GM12878 (cell line): ENCODE measurements at places on chromosomes 3 and 15. TPM values are rescaled to one million over a fixed set of nuclear protein-coding genes. Genes with fewer than 3 reads are reported as not detected.

DNA sequence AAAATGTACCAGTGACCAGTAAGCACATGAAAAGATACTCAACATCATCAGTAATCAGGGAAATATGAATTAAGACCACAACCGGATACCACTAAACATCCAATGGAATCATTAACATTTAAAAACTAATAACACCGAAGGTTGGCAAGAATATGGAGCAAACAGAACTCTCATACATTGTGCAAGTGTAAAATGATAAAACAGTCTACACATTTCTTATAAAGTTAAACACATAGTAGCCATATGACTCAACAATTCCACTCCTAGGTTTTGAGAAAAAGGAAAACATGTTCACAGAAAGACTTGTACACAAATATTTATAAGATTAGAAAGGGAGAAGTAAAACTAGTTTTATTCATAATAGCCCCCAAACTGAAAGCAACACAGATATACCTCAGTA, 60.3 kb upstream of the SLCO2A1 start:
- H3K4me1 ChIP-seq = no peaks in the 10 kb centered on the region
- H3K36me3 ChIP-seq = no peaks in the 10 kb centered on the region
- no peak overlapping the region for H3K27ac ChIP-seq

DNA sequence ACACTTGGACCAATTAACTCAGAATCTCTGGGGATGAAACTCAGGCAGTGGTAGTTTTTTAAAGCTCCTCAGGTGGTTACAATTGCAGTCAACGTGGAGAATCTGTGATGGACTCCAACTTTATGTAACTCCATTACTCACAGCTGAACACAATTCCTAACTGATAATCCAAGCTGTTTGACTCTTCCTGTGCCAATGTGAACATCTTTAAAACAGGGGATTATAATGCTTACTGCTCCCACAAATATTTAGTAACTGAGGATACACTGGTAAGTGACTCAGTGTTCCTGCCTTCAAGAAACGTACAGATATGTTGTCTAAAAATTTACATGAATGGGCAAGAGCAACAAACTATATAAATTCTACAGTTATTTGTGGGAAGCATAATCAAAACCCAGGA, 85.6 kb downstream of the OSBPL10 start:
- no peak overlapping the region for H3K27ac ChIP-seq
- H3K36me3 ChIP-seq = no peaks in the 10 kb centered on the region; the same call in 1 of the 2 replicates
- H3K4me1 ChIP-seq = no peaks in the 10 kb centered on the region
- DNase-seq = no peak
- no peak overlapping the region for H3K4me3 ChIP-seq
- no peaks in the 10 kb centered on the region for H3K27me3 ChIP-seq

DNA sequence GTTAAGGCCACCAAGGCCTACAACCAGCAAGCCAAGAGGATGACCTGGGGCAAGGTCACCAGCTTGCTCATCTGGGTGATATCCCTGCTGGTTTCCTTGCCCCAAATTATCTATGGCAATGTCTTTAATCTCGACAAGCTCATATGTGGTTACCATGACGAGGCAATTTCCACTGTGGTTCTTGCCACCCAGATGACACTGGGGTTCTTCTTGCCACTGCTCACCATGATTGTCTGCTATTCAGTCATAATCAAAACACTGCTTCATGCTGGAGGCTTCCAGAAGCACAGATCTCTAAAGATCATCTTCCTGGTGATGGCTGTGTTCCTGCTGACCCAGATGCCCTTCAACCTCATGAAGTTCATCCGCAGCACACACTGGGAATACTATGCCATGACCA, 3.6 kb downstream of the CXCR6 start:
- peaks cover 10% of the 10 kb centered on the region for H3K36me3 ChIP-seq
- no peaks in the 10 kb centered on the region for H3K4me1 ChIP-seq
- DNase-seq = no peak
- no peaks in the 10 kb centered on the region for H3K27me3 ChIP-seq

DNA sequence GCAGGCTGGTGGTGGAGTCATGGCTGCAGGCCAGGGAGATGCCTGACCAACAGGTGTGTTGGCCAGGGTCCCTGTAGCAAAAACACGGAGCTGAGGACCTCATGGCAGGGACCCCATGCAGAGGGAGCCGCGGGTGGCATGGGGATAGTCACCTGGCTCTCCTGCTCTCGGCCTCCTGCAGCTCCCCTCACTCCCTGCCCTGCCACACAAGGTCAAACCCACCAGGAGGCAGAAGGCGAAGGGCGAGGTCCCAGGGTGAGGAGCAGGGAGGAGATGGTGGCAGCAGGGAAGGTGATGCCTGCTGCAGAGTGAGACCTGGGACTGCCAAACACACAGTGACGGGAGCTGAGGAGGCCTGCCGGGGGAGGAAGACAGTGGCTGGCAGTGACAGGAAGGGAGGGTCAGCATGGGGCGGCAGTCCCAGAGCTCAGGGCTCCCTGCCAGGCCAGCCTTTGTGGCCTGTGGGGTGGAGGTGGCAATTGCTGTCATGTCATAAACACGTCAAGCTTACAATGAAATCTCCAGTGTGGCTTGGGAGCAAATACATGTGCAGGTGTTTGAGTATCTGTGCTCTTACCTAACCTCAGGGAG, 144.3 kb downstream of the TJP1 start:
- no peaks in the 10 kb centered on the region for H3K27me3 ChIP-seq
- no peak overlapping the region for H3K27ac ChIP-seq
- no peaks in the 10 kb centered on the region for H3K36me3 ChIP-seq
- no peak overlapping the region for H3K4me3 ChIP-seq

DNA sequence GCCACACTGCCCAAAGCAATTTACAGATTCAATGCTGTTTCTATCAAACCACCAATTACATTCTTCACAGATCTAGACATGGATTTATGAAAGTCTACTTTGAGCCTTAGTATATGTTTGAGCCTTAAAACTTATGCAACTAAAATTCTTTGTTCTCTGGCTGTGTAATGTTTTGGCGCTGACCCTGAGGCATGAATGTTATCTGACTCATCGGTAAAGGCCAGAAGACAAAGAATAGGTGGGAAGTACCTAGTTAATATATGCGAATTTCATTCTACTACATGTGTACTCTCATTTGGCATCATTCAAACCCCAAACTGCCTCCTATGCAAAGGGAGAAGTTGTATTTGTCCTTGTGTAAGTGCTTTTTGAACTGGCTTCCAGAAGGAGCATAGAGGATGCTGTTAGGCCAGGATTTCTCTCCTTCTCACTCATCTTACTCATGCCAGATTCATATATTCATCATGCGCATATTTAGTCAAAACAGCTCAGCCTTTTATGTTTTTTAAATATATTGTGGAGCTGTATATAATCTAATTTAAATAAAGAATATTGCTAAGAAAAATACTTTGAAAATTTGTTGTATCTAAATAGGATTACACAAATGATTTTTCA, 204.2 kb downstream of the NFKBIZ start:
- no peaks in the 10 kb centered on the region for H3K36me3 ChIP-seq
- no peak for DNase-seq
- no peaks in the 10 kb centered on the region for H3K27me3 ChIP-seq
- no peak overlapping the region for H3K27ac ChIP-seq
- peaks cover 15% of the 10 kb centered on the region for H3K4me1 ChIP-seq

DNA sequence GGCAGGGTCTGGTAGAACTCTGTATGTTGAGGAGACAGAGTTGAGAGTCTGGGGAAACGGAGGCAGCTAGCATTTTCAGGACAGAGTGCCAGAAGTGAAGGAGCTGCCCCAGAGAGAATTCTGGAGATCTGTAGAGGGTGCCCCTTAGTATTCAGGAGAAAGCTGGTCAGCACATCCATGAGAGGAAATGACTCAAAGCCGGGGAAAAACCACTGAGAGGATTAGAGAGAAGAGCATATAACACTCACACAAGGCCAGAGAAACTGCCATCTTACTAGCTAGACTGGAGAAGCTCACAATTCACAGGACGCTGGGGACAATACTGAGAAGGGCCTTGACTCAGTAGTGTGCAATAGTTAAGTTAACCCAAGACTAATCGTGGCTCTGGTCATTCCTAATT, 75.7 kb upstream of the DPPA4 start:
- no peak overlapping the region for H3K27ac ChIP-seq
- no peaks in the 10 kb centered on the region for H3K27me3 ChIP-seq
- no peak overlapping the region for H3K4me3 ChIP-seq
- DNase-seq = no peak

GRCh38 chr3:58090351-58090750, 82.1 kb downstream of the FLNB start:
- no peaks in the 10 kb centered on the region for H3K36me3 ChIP-seq
- H3K27ac ChIP-seq = no peak overlapping the region
- no peak overlapping the region for H3K4me3 ChIP-seq
- H3K4me1 ChIP-seq = peaks cover 14% of the 10 kb centered on the region

GRCh38 chr3:98954242-98954641, 52.7 kb upstream of the DCBLD2 start:
- H3K36me3 ChIP-seq = no peaks in the 10 kb centered on the region
- H3K27ac ChIP-seq = no peak overlapping the region
- no peaks in the 10 kb centered on the region for H3K4me1 ChIP-seq
- DNase-seq = no peak

- H3K4me3 ChIP-seq = peak within 1 kb of the TSS; percentile 87
- H3K36me3 ChIP-seq = no peaks in the 10 kb centered on the region
- peak within 1 kb of the TSS; percentile 96 for H3K27ac ChIP-seq
- no peaks in the 10 kb centered on the region; the same call in 1 of the 2 replicates for H3K4me1 ChIP-seq
- H3K27me3 ChIP-seq = no peaks in the 10 kb centered on the region
Observed at GRCh38 chr3:170869645-170870593, at the start of gene RPL22L1. Gene RPL22L1 (minus strand): TSS chr3:170870195. CDS start chr3:170870167, 28 bp downstream.

- no peaks in the 10 kb centered on the region for H3K36me3 ChIP-seq
- peak; percentile 16 for DNase-seq
- H3K4me1 ChIP-seq = peaks cover 15% of the 10 kb centered on the region; the same call in 1 of the 2 replicates
Observed at GRCh38 chr15:48175126-48175525, 3.0 kb downstream of the MYEF2 start.

DNA sequence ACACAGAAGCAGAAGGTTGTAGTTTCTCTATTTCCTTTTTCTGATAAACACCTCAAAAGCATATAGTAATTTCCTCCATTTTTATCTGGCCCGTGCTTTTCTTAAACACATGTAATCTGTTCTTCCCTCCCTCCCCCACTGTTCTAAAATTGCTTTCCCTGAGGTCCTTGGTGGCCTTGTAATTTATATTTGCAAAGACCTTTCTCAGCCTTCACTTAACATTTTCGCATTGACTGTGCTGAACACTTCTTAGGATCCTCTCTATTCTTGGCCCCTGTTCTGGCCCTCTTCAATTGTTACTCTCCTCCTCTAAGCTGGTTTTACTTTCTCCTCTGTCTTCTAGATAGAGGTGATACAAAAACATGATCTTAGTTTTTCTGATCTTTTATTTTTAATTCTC, 28.3 kb downstream of the GAP43 start:
- H3K4me1 ChIP-seq = 0 out of 2 replicates have a peak, but pooled peaks cover 5% of the 10 kb centered on the region
- DNase-seq = no peak
- no peak overlapping the region for H3K4me3 ChIP-seq
- no peaks in the 10 kb centered on the region for H3K36me3 ChIP-seq
- H3K27me3 ChIP-seq = no peaks in the 10 kb centered on the region

IMPDH2 gene
- 308 and 317 TPM in 2 replicates for total RNA-seq

KBTBD13 gene
- not detected in 2 replicates for total RNA-seq

TGM5 gene
- 4.4 and 5.6 TPM in 2 replicates for total RNA-seq

RARRES1 gene
- 0.16 TPM in 1 of 2 replicates, not detected in the other for total RNA-seq

SPCS1 gene
- 174 TPM in 2 replicates for total RNA-seq

SKOR1 gene
- total RNA-seq = 0.35 and 0.36 TPM in 2 replicates
